GM12878 (cell line): ENCODE measurements at places on chromosomes 3 and 15. TPM values are rescaled to one million over a fixed set of nuclear protein-coding genes. Genes with fewer than 3 reads are reported as not detected.

DNA sequence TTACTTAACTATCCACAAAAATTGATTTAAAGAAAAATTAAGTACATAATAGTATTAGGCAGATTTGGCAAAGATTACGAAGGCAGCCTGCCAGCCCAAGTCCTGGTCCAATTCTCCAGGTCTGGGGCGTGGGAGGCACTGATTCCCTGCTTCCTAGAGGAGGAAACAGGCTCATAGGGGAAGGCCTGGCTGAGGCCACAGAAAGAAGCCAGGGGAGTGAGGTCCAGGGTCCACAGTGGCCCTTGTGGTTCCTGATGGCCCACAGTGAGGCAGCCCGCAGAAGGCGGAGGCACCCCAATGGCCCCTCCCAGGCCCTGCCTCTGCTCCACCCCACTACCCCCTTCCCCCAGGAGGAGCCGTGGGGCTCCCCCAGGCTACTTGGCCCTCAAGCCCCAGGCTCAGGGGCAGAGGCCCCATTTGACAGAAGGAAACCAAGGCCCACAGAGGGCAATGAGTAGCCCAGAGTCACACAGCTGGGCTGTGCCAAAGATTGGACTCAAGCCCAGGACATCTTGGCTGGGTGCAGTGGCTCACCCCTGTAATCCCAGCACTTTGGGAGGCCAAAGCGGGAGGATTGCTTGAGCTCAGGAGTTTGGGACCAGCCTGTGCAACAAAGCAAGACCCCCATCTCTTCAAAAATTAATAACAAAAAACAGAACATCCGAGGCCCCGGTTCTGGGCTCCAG is 21.0 kb downstream of the H1-8 start:
- no peaks in the 10 kb centered on the region for H3K4me1 ChIP-seq
- no peak for DNase-seq
- no peak overlapping the region for H3K4me3 ChIP-seq
- no peak overlapping the region for H3K27ac ChIP-seq
- no peaks in the 10 kb centered on the region for H3K36me3 ChIP-seq

GRCh38 chr3:179673523-179673922 is 20.7 kb downstream of the USP13 start:
- no peak overlapping the region for H3K27ac ChIP-seq
- H3K36me3 ChIP-seq: no peaks in the 10 kb centered on the region; the same call in 1 of the 2 replicates
- no peak for DNase-seq
- no peaks in the 10 kb centered on the region for H3K4me1 ChIP-seq

GRCh38 chr15:67784090-67784781 is 41.1 kb upstream of the SKOR1 start:
- peaks cover 33% of the 10 kb centered on the region for H3K4me1 ChIP-seq
- DNase-seq: peak; percentile 82
- H3K27me3 ChIP-seq: no peaks in the 10 kb centered on the region
- no peaks in the 10 kb centered on the region for H3K36me3 ChIP-seq
- H3K27ac ChIP-seq: peak overlapping the region; percentile 63

- H3K27ac ChIP-seq: no peak overlapping the region
- no peaks in the 10 kb centered on the region for H3K36me3 ChIP-seq
- no peaks in the 10 kb centered on the region for H3K27me3 ChIP-seq
Observed at GRCh38 chr15:31062911-31063310, 38.6 kb downstream of the TRPM1 start.

DNA sequence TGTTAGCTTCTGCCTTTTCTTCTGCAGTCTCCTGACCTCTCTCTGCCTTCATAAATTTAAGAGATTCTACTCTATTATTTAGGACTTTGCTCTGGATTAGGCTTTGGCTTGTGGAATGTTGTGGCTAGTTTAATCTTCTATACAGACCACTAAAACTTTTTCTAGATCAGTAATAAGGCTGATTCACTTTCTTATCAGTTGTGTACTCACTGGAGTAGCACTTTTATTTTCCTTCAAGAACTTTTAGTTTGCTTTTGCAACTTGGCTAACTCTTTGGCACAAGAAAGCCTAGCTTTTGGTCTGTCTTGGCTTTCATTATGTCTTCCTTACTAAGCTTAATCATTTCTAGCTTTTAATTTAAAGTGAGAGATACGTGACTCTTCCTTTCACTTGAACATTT is 265.5 kb upstream of the TBC1D5 start:
- DNase-seq: no peak
- no peaks in the 10 kb centered on the region for H3K36me3 ChIP-seq
- no peak overlapping the region for H3K27ac ChIP-seq
- H3K4me3 ChIP-seq: no peak overlapping the region
- no peaks in the 10 kb centered on the region for H3K27me3 ChIP-seq

DNA sequence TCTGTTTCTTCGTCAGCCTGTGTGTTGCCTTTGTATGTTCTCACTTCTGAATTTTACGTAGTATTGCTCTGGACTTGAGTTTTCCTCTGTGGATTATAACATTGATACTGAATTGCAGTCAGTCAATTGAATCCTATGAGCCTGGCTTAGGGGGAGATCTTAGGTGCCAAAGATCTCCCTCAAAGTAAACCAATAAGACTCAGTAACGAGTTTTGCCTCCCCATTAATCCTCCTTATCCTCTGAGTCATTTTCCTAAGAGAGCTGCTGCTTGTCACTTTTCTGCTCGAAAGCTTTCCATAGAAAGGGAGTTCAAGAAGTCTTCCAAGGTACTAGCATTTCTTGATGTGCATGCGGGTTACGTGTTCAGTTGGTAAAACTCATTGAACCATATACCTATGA is 126.4 kb downstream of the CHDH start:
- DNase-seq: no peak
- H3K4me3 ChIP-seq: no peak overlapping the region
- no peaks in the 10 kb centered on the region for H3K36me3 ChIP-seq
- no peaks in the 10 kb centered on the region for H3K4me1 ChIP-seq
- no peak overlapping the region for H3K27ac ChIP-seq

MRAS gene
- total RNA-seq: 0.44 and 0.45 TPM in 2 replicates

DNA sequence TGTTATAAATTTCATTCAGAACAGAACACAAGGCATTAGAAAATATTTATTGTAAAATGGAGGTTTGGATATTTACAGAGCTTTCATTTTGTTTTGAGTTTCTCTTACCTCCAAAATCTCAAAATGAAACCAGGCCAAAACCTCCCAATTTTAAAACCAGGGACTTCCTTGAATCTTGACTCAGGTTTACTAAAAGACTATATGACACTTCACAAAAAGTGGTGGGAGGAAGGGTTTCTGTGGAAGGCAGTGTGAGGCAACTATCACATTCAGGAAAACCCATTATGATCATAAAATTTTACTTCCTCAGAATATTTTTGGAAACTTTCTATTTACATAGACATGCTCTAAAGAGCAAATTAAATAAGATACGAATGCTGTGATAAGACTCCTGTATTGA is 205.8 kb upstream of the EOMES start:
- H3K4me1 ChIP-seq: no peaks in the 10 kb centered on the region
- peak; percentile 4 for DNase-seq
- H3K27me3 ChIP-seq: no peaks in the 10 kb centered on the region
- H3K4me3 ChIP-seq: no peak overlapping the region

DNA sequence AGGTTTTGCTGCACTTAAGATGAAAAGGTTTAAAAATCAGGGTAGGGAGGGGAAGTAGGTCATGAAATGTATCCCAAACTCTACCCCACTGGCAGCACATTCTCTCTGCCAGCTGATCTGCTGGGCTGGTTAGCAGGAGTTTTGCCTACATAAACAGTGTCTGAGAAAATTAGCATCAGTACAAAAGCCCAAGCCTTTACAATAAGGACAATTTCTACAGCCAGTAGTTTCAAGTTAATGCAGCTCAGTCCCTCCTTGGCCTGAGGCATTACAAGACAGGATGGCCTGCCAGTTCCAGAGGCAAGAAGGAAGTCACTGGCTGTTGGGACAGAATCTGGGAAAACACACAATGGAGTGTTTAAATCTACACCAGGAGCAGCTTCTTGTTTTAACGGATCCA is 32.8 kb downstream of the NCEH1 start:
- H3K4me3 ChIP-seq: no peak overlapping the region
- DNase-seq: no peak
- no peak overlapping the region for H3K27ac ChIP-seq
- H3K4me1 ChIP-seq: no peaks in the 10 kb centered on the region
- H3K36me3 ChIP-seq: no peaks in the 10 kb centered on the region

DNAJA4 gene
- total RNA-seq: 5.9 and 6.4 TPM in 2 replicates

- H3K36me3 ChIP-seq: no peaks in the 10 kb centered on the region
- H3K27ac ChIP-seq: no peak overlapping the region
- H3K4me1 ChIP-seq: no peaks in the 10 kb centered on the region
Observed at GRCh38 chr3:87128006-87128405, 99.1 kb upstream of the CHMP2B start.

- H3K36me3 ChIP-seq: no peaks in the 10 kb centered on the region
- no peak overlapping the region for H3K4me3 ChIP-seq
- peaks cover 6% of the 10 kb centered on the region for H3K4me1 ChIP-seq
- DNase-seq: no peak
Observed at GRCh38 chr15:68051109-68051508, 3.0 kb upstream of the PIAS1 start.

- H3K27ac ChIP-seq: no peak overlapping the region; the same call in none of the 2 replicates
- no peaks in the 10 kb centered on the region for H3K27me3 ChIP-seq
- no peak for DNase-seq
- H3K4me3 ChIP-seq: 0 out of 2 replicates have a peak overlapping the region, but pooled peaks have one; percentile 6
- H3K4me1 ChIP-seq: peaks cover 70% of the 10 kb centered on the region
Observed at GRCh38 chr15:78063970-78064385, 13.5 kb downstream of the TBC1D2B start.

GOLGA6B gene
- total RNA-seq: not detected in 2 replicates

GRCh38 chr15:68227643-68228142 is 1.8 kb downstream of the CLN6 start:
- H3K27ac ChIP-seq: peak overlapping the region; percentile 90
- H3K36me3 ChIP-seq: no peaks in the 10 kb centered on the region; the same call in 1 of the 2 replicates
- H3K4me3 ChIP-seq: peak overlapping the region; percentile 99
- H3K4me1 ChIP-seq: peaks cover 43% of the 10 kb centered on the region
- no peaks in the 10 kb centered on the region for H3K27me3 ChIP-seq
- no peak for DNase-seq

DNA sequence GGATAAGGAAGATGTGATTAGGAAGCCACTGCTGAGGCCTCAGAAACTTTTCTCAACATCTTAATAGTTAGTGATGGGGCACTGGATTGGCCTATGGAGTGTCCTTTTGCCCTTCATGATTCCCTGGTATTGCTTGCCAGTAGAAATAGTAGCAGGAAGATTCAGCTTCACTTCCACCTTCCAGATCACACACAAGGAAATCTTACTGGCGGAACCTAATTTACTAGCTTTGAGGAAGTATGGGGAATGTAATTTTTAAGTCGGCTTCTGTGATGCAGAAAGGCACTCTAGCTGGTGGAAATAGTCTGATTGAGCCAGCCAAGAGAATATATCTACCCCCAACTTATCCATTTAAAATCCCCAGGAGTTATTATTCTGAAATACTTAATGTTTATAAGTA is 46.5 kb downstream of the LPP start:
- H3K4me3 ChIP-seq: no peak overlapping the region
- no peaks in the 10 kb centered on the region for H3K27me3 ChIP-seq
- H3K4me1 ChIP-seq: no peaks in the 10 kb centered on the region
- no peak for DNase-seq

DNA sequence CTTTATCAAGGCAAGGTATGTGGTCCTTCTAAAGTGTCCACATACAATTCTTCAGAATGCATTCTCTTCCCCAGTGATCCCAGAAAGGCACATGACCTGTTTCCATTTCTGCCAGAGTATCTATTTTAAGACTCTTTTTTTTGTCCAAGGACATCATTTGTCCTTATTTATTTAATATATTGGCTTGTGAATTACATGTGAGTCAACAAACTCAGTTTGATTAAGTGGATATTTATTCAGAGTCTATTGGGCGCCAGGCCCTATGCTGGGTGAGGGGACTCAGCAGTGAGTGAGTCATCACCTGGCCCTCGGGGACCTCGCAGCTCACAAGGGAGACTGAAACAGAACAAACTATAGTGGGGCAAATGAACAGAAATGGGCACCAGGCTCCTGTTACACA is 136.8 kb downstream of the SNRK start:
- no peaks in the 10 kb centered on the region for H3K27me3 ChIP-seq
- DNase-seq: no peak
- H3K4me1 ChIP-seq: no peaks in the 10 kb centered on the region
- H3K36me3 ChIP-seq: no peaks in the 10 kb centered on the region

- no peak overlapping the region for H3K27ac ChIP-seq
- H3K36me3 ChIP-seq: no peaks in the 10 kb centered on the region
- H3K4me1 ChIP-seq: no peaks in the 10 kb centered on the region
- DNase-seq: no peak
Observed at GRCh38 chr3:15536856-15537255, 15.3 kb upstream of the COLQ start.

CTDSPL gene
- 0.13 and 0.51 TPM in 2 replicates for total RNA-seq

SYNPR gene
- not detected in 2 replicates for total RNA-seq

- no peaks in the 10 kb centered on the region for H3K36me3 ChIP-seq
- H3K27me3 ChIP-seq: no peaks in the 10 kb centered on the region
- H3K27ac ChIP-seq: peak within 1 kb of the TSS; percentile 43
Observed at GRCh38 chr15:101251830-101252820, at the start of gene CHSY1. CHSY1 (minus strand) TSS chr15:101252048; CDS start chr15:101251456, 592 bp downstream.

DNA sequence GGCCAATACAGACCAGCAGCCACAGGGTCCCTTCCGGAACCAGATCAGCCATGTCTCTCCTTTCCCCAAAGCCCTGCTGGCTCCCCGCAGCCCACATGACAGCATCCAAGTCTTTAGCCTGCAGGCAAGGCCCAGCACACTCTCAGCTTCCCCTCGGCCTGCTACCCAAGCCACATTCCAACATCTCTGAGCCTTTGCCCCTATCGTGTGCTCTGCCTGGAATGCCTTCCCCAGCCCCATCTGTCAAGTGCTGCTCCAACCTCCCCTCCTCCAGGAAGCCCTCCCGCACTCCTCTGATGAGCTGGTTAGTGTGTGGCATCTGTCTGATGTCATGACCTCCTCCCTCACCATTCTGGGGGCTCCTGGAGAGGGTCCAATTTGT is 8.5 kb downstream of the PLXND1 start:
- H3K4me3 ChIP-seq: no peak overlapping the region
- H3K27ac ChIP-seq: no peak overlapping the region
- DNase-seq: no peak
- no peaks in the 10 kb centered on the region for H3K36me3 ChIP-seq

UROC1 gene
- total RNA-seq: not detected in 2 replicates

DNA sequence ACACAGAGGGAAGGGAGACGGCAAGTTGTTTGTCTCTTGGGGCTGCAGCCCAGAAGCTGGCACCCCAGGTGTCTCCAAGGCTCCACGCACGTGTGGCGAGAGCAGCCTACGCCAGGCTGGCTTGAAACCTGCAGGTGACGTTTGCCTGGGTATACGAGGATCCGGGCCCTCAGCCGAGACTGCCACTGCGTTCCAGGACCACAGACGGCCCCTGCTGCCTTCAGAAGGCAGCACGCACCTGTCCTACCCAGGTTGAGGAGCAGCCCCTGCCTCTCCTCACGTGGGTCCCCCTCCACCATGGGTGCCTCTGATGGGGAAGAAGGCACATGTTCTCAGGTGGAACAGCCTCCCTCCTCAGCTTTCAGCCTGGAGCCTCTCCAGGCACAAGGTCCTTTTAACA is 75.3 kb upstream of the PRR20G start:
- no peak for DNase-seq
- peaks cover 3% of the 10 kb centered on the region for H3K27me3 ChIP-seq
- no peak overlapping the region for H3K27ac ChIP-seq
- H3K4me3 ChIP-seq: no peak overlapping the region
